ENCODE measurements at places on chromosomes 5 and 9. TPM values are rescaled to one million over a fixed set of nuclear protein-coding genes. Genes with fewer than 3 reads are reported as not detected.
A peak's percentile ranks its signal among the peaks of the same experiment; 100 is the strongest.

DNA sequence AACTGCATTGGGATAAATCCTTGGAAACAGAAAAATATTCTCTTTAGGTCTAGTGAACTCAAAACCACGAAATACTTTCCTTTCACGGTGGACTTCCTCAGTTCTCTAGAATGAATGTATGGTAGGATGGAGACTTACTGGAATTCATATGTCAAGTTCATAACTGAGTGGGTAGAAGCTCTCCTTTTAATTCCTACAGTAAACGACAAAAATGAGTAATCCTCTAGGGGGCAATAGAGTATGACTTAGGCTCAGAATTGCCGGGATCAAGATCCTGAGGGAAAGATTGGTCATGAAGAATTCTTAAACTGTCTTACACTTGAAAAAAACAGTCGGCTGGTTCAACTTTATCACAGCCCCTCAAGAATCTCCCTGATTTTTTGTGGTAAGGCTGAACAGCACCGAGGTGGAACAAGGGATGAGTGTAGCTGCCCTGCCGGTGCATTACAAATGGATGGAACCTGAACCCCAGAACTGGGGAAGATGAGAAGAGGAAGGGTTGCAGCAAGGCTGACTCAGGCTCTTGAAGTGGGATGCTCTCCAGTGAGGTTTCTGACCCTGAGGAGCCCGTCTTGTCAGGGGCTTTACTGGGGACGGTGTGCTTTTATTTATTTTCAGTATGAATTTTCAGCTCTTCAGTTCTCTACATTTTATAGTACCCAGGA lies 14.0 kb upstream of the LOX start:
- no peak overlapping the region for H3K4me3 ChIP-seq
- no peaks in the 10 kb centered on the region for H3K36me3 ChIP-seq
- H3K27me3 ChIP-seq = no peaks in the 10 kb centered on the region
- no peak overlapping the region for H3K27ac ChIP-seq

DNA sequence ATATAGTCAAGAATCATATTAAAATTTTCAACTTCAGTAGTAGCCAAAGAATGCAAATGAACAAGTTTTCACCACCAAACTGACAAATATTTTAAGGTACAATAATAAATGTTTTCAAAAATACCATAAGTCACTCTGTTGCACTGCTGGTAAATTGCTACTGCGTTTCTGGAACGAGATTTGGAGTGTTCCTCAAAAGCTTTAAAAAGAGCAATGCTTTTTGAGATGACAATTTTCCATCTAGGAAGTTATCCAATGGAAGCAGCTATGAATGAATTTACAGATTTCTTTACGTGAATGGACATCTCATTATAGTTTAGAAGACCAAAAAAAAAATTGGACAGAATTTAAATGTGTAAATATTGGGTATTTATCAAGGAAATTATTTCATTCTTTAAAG lies 173.2 kb upstream of the OR13F1 start:
- no peak overlapping the region for H3K4me3 ChIP-seq
- H3K4me1 ChIP-seq = no peaks in the 10 kb centered on the region
- H3K27ac ChIP-seq = no peak overlapping the region
- H3K27me3 ChIP-seq = no peaks in the 10 kb centered on the region
- no peaks in the 10 kb centered on the region for H3K36me3 ChIP-seq

DNA sequence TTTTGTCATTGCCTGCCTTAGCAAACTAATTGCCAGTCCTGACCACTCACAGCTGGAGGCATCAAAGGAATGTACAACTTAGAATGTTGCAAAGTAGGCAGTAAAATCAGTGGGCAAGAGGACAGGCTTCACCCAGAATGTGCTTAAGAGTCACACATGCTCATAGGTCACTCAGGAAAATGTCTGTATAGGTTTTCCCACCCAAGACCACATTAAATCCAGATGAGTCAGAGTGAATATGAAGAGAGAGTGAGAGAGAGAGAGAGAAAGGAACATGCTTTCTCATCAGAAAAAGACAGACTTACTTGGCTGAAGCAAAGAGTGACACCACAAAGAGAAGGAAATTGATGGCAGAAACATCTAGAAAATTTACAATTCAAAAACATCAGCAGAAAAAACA lies 37.9 kb downstream of the PLEKHG4B start:
- H3K27me3 ChIP-seq = no peaks in the 10 kb centered on the region
- no peaks in the 10 kb centered on the region for H3K36me3 ChIP-seq
- DNase-seq = no peak
- H3K27ac ChIP-seq = no peak overlapping the region
- H3K4me3 ChIP-seq = no peak overlapping the region

DNA sequence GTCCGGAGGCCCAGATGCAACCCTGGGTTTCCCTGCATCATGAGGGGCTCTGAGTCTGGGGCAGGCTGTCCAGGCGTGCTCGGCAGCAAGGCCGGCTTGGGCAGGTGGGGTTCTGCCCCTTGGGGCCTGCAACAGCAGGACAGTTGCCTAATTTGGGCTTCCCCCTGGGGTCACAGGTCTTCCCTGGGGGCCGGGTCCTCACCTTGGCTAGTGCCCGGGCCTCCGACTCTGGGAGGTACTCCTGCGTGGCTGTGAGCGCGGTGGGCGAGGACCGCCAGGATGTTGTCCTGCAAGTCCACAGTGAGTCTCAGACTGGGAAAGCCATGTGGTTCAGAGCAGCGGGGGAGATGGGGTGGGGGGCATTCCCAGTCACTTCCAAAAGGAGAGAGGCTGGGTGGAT lies 82.1 kb upstream of the ASS1 start:
- H3K4me3 ChIP-seq = no peak overlapping the region
- no peak overlapping the region for H3K27ac ChIP-seq
- DNase-seq = no peak
- H3K27me3 ChIP-seq = peaks cover 16% of the 10 kb centered on the region
- no peaks in the 10 kb centered on the region for H3K4me1 ChIP-seq
- no peaks in the 10 kb centered on the region for H3K36me3 ChIP-seq

- no peaks in the 10 kb centered on the region for H3K36me3 ChIP-seq
- peaks cover 26% of the 10 kb centered on the region for H3K4me1 ChIP-seq
- H3K27me3 ChIP-seq = no peaks in the 10 kb centered on the region
- no peak overlapping the region for H3K27ac ChIP-seq
These were observed 784 bp downstream of the MAMDC4 start for GRCh38 chr9:136852664-136853595.

DNA sequence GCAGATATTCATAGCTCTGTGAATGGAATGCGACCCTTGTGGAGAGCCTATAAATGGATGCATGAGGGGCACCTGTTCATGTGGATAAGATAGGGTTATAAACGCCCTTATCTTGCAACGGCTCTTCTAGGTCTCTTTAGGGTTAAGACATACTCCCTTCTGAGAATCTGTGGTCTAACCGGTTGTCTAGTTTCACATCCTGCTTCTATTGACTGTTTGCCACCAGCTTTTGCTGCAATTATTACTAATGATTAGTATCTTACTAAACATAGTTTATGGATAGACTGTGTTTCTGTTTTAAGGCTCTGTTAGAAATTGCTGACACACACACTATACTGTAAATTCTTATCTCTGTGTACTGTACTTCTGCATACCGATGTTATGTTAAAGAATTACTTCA lies 198.9 kb upstream of the CYLC2 start:
- no peak overlapping the region for H3K27ac ChIP-seq
- H3K4me3 ChIP-seq = no peak overlapping the region
- no peaks in the 10 kb centered on the region for H3K27me3 ChIP-seq
- no peaks in the 10 kb centered on the region for H3K36me3 ChIP-seq
- DNase-seq = no peak

GRCh38 chr5:44046619-44047364 lies 342.4 kb downstream of the FGF10 start:
- no peaks in the 10 kb centered on the region for H3K27me3 ChIP-seq
- DNase-seq = no peak
- H3K4me1 ChIP-seq = no peaks in the 10 kb centered on the region
- H3K27ac ChIP-seq = no peak overlapping the region
- H3K4me3 ChIP-seq = no peak overlapping the region

DNA sequence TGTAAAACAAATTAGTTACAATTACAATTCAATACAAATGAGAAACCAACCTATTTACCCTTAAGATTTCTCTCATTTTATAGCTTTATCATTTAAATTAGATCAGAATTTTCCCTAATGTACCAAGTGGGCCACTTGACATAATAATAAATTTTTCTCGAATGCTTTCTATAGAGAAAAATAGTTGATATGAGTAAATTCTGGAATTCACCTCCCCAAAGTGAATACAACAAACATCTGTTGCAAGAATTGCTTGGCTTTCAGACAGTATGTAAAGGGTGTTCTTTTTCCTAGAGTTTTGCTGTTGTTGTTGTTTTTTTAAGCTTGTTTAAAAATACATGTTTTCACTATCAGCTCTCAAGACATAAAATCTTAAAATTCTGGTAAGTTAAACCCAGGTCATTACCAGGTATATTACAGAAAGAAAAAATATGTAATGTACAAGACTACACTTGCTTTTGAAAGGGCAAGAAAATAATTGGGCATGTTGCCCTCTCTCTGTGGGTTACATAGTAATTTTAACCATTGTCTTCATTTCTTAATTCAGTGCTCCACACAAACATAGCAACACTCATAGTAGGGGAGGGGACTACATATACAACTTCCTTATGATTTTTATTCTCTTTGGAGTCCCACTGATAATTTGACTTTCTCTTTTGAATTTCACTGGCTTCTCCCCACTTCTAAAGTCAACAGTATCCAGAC lies 200.6 kb downstream of the ARL15 start:
- H3K27ac ChIP-seq = no peak overlapping the region
- H3K4me1 ChIP-seq = no peaks in the 10 kb centered on the region
- H3K36me3 ChIP-seq = no peaks in the 10 kb centered on the region
- no peak overlapping the region for H3K4me3 ChIP-seq

GRCh38 chr9:113601656-113602055 lies 138.1 kb downstream of the RGS3 start:
- H3K27ac ChIP-seq = peak overlapping the region; percentile 50
- no peaks in the 10 kb centered on the region for H3K27me3 ChIP-seq
- H3K36me3 ChIP-seq = no peaks in the 10 kb centered on the region
- peak; percentile 14 for DNase-seq

- H3K27ac ChIP-seq = no peak overlapping the region
- H3K4me3 ChIP-seq = no peak overlapping the region
- H3K36me3 ChIP-seq = no peaks in the 10 kb centered on the region
- DNase-seq = no peak
These were observed 8.9 kb downstream of the ZNF366 start for GRCh38 chr5:72498284-72498683.

DNA sequence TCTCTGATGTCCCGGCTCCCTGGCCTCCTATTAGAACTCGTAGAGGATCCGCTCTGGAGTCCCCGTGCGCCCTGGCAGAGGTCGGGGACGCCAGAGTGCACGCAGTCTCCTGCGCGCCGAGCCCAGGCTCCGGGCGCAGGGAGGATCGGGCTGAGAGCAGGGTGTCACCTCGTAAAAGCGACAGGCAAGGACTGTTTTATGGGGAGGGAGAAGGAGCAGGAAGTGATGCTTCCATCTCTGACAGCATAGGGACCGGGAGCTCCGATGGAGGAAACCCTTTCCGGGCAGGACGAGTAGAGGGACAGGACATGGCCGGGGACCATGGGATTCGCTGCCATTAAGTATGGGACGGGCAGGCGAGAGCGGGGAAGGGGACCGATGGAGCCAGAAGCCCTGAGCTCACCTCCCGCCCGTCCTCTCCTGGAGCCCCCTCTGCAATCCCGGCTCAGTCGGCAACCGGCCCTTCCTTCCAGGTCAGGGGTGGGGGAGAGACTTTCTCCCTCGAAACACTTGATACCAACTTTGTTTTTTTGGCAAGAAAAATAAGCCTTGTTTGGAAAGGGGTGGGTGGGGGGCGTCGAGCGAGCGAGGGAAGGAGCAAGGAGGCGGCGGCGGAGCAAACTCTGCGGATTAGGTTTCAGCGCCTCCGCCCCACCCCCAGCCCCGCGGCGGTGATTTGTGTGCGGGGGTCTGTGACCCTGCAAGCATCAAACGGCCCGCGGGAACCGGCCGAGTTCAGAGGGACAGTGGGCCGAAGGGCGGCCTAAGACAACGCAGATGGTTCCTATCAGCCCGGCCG lies 12.6 kb downstream of the LMX1B start:
- peaks cover 7% of the 10 kb centered on the region for H3K4me1 ChIP-seq
- no peaks in the 10 kb centered on the region for H3K36me3 ChIP-seq
- H3K27ac ChIP-seq = no peak overlapping the region
- peak overlapping the region; percentile 45 for H3K4me3 ChIP-seq

DNA sequence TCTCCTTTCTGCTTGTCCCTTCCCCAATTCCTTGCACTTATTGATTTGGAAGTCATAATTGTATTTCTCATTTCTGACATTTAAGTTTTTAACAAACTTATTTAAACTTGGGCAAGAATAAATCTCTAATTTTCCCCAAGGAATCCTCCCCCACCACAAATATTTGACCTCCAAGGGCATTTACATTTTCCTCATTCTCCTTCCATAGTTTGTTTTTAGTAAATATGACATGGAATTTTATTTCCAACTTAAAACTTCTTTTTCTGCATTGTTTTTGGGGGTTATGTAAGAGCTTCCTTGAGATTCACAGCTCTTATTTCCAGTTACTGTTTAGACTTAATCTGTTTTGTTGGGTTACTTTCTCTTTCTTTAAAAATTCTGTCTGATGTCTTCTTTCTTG lies 64.9 kb downstream of the ZNF618 start:
- H3K4me3 ChIP-seq = no peak overlapping the region
- no peaks in the 10 kb centered on the region for H3K36me3 ChIP-seq
- no peak overlapping the region for H3K27ac ChIP-seq
- no peak for DNase-seq

GRCh38 chr5:172097356-172097755 lies 90.7 kb downstream of the STK10 start:
- no peaks in the 10 kb centered on the region for H3K27me3 ChIP-seq
- no peak for DNase-seq
- H3K27ac ChIP-seq = no peak overlapping the region
- H3K4me1 ChIP-seq = no peaks in the 10 kb centered on the region

GRCh38 chr9:74498621-74499095 lies 1.5 kb downstream of the RORB start:
- peak; percentile 26 for DNase-seq
- no peaks in the 10 kb centered on the region for H3K27me3 ChIP-seq
- no peak overlapping the region for H3K27ac ChIP-seq
- H3K36me3 ChIP-seq = no peaks in the 10 kb centered on the region
- peak overlapping the region; percentile 75 for H3K4me3 ChIP-seq

The C9orf43 gene
- total RNA-seq = not detected

The MAP1B gene
- total RNA-seq = 14.0 TPM

The FAT2 gene
- not detected for total RNA-seq

The NSUN2 gene
- total RNA-seq = 53.9 TPM

The CTXN3 gene
- total RNA-seq = 0.69 TPM
